ENCODE measurements at places on chromosomes 6 and 20.

- DNase-seq: no peak
Measured at GRCh38 chr6:11667876-11668275, 110.7 kb downstream of the ADTRP start.

DNA sequence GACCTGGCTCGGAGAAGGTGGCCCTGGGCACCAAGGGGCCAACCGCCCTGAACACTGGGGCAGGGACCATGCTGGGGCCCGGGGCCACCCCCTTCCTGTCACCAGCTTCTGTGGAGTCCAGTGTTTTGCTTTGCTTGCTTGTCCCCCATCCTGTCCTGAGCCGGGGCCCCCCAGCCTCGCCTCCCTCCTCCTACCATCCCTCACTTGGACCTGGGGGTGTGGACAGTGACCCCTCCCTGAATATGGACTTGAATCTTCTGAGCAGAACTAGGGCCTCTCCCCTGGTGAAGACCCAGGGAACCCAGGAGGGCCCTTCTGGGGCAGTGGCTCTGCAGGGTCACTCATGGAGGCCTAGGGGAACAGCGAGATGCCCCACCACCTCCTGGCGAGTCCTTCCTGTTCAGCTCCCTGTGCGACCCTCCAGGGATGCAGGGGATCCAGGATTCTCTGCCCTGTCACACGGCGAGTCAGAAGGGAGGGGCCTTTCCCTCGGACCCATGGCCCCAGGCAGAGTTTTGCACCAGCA lies 41.6 kb downstream of the VSTM2L start:
- DNase-seq: no peak

DNA sequence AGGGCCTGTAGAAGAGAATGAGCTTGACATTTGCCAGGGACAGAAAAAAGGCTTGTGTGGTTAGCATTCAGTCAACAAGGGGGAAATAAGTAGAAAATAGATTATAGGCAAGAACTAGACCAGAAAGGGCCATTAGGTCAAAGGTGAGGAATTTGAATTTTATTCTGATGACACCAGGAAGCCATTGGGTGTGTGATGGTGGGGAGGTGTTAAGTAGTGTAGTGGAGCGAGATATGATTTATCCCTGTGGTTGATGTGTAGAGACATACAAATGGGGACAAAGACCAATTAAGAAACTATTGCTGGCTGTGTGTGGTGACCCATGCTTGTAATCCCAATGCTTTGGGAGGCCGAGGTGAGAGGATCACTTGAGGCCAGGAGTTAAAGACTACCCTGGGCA lies 11.0 kb downstream of the DSTN start:
- DNase-seq: no peak

GRCh38 chr6:168640768-168641167 lies 199.8 kb downstream of the SMOC2 start:
- DNase-seq: no peak

DNA sequence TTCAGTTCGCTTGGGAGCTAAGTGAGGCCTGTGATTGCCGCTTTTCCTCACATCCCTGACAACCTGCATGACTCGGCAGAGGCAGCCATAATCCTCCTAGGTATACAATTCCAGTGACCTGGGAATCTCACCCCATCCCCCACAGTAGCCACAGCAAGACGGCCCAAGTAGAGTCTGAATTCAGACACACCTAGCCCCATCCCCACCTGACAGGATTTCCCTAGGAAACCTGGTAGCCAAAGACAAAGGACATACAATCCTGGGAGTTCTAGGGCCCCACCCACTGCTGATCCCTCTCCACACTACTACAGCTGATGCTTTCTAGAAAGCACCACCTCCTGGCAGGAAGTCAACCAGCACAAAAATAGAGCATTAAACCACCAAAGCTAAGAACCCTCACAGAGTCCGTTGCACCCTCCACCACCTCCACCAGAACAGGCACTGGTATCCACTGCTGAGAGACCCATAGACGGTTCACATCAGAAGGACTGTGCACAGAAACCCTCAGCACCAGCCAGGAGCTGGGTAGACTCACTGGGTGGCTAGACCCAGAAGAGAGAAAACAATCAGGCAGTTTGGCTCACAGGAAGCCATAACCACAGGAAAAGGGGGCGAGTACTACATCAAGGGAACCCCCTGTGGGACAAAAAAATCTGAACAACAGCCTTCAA lies 17.9 kb upstream of the RUNX2 start:
- no peak for DNase-seq

DNA sequence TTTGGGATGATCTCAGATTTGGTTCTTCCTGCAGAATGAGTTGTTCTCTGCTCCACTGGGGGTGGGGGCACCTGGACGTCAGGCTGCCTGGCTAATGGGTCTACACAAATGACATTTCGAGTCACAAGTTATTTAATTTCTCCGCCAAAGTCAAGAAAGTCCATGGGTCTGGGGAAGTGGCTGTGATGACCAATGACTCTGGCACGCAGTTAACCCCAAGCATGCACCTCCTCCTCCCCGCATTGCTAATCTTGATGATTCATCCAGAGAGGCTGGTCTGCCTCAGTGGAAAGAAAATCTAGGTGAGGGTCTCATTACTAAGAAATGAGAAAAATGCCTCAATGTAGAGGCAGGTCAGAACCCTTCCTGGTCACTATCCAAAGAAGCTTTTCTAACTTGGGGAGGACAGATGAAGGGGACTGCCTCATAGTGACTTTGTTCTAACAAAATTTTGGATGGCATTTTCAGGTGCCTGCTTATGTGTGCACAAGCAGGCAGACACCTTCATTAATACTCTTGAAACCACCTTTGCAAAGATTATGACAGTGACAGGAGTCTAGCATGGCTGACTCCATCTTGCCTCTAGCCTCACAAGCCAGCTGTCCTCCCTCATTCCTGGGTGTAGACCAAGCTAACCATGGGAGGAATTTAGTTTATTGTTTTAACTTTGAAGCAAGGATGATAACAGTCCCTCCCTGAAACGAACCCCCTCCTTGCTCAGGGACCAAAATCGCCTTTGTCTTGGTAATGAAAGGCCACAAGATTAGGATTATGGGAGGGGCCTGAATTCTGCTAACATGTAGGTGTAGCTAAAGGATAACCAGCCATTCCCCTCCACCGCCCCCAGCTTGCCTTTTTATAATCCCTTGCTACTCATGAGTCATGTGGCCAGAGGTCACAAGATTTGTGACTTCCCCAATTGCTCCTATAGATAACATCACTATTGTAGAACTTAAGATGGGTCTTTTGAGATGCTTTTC lies 98.6 kb upstream of the MRPS10 start:
- no peak for DNase-seq

- DNase-seq: no peak
Measured at GRCh38 chr6:165227644-165228329, 81.6 kb downstream of the C6orf118 start.

Measured in activated CD4-positive, alpha-beta T cell treated with anti-CD3 and anti-CD28 coated beads for 24 hours (primary cell).